ENCODE measurements at places on chromosomes 5 and 9.
A peak's percentile ranks its signal among the peaks of the same experiment; 100 is the strongest.

DNA sequence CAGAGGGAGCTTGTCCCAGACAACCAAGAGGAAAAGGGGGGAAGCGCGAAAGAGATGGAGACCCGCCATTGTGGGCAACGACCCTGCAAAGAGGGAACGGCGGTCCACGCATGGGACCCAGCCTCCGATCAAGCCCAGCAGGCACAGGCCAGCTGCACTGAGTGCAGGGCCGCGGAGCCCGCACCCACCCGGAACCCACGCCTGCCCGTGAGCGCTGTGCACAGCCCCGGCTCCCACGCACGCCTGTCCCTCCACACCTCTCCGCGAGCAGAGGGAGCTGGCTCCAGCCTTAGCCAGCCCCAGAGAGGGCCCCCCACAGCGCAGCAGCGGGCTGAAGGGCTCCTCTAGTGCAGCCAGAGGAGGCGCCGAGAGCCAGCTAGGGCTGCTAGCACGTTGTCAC, 416.5 kb downstream of the DMRTA1 start:
- no peak for DNase-seq

- peak; percentile 66 for DNase-seq
Observed at GRCh38 chr9:132268725-132269352, 85.9 kb downstream of the SETX start.

GRCh38 chr9:101026824-101027223, 1.7 kb upstream of the PLPPR1 start:
- DNase-seq, result peak; percentile 76

DNA sequence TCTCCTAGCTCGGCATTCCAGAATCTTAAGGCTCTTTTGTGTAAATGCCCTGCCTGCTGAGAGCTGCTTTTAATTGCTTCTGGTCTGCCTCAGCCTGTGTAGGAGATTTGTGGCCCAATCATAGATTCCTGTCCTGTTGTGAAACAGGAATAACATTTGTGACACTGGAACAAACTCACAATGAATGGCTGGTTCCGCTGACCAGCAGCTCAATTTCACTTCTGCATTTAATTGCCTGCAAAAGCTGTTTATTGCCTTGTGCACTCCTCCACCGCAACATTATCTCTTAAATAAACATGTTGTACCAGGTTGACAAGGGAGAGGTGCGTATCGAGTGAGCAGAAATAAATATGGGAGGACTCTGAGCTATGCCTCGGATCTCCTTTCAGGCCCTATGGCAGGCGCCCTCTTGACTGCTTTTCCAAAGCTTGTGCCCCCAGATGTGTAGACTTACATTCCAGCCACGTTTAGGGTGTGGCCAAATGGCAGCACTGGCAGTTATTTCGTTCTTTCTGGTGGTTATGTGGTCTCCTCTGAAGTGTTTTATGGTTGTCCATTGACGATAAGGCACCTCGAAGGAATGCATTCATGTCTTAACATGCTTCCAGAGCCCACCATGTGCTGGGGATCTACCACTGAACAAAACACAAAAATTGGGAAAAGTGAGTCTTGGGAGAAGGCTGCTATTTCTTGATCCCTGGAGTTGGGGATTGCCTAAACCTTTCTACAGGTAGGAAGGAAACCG, 58.1 kb downstream of the DMRT1 start:
- no peak for DNase-seq
